CD14-positive monocyte (primary cell): ENCODE measurements at places on chromosomes 16 and 17. TPM values are rescaled to one million over a fixed set of nuclear protein-coding genes. Genes with fewer than 3 reads are reported as not detected.

Gene PYCARD
- 400 TPM for polyA plus RNA-seq

Gene CA10
- polyA plus RNA-seq, result not detected

Gene KRT24
- polyA plus RNA-seq, result not detected in 2 replicates

Gene TEFM
- 14.6 TPM for polyA plus RNA-seq

Gene DUSP3
- 58.9 TPM for polyA plus RNA-seq

Gene DLX4
- polyA plus RNA-seq, result not detected

Gene GPR142
- not detected for polyA plus RNA-seq

Gene AOC3
- polyA plus RNA-seq, result 0.47 and 0.85 TPM in 2 replicates

Gene ZDHHC7
- 166 and 189 TPM in 2 replicates for polyA plus RNA-seq

Gene CCL3
- 190 TPM for polyA plus RNA-seq

Gene RUNDC3A
- polyA plus RNA-seq, result 0.35 and 0.50 TPM in 2 replicates

Gene TBC1D3C
- polyA plus RNA-seq, result not detected

Gene CRLF3
- 88.5 TPM for polyA plus RNA-seq

Gene TMC5
- not detected for polyA plus RNA-seq

DNA sequence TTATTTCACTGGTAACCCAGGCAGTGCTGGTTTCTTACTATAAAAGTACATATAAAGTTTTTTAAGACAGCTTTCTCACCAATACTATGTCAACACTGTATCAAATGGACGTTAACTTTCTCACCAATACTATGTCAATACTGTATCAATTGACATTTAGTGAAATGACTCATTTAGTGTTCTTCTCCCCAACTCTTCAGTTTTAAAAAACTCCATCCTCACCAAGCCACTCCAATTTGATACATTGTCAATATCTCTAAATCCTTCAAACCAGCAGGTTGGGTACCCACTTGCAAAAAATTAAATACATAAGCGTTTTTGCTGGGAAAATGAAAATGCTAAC is 4.8 kb downstream of the TOB1 start:
- peaks cover 9% of the 10 kb centered on the region for H3K36me3 ChIP-seq
- peaks cover 23% of the 10 kb centered on the region for H3K4me1 ChIP-seq
- no peak overlapping the region for H3K27ac ChIP-seq
- DNase-seq, result no peak
- H3K4me3 ChIP-seq, result no peak overlapping the region
- no peaks in the 10 kb centered on the region for H3K27me3 ChIP-seq

- no peak for DNase-seq
- H3K4me1 ChIP-seq, result no peaks in the 10 kb centered on the region
- H3K4me3 ChIP-seq, result no peak overlapping the region
- no peaks in the 10 kb centered on the region for H3K36me3 ChIP-seq
- no peaks in the 10 kb centered on the region for H3K27me3 ChIP-seq
These were observed 167.1 kb downstream of the HAPSTR1 start for GRCh38 chr16:9258423-9259051.

GRCh38 chr16:82793528-82794245 is 166.9 kb downstream of the CDH13 start:
- no peaks in the 10 kb centered on the region for H3K27me3 ChIP-seq
- H3K27ac ChIP-seq, result no peak overlapping the region
- H3K4me1 ChIP-seq, result no peaks in the 10 kb centered on the region

GRCh38 chr17:21548236-21548635 is 144.1 kb upstream of the KCNJ18 start:
- H3K27ac ChIP-seq, result no peak overlapping the region
- H3K36me3 ChIP-seq, result no peaks in the 10 kb centered on the region
- H3K4me1 ChIP-seq, result peaks cover 36% of the 10 kb centered on the region
- DNase-seq, result no peak
- H3K4me3 ChIP-seq, result no peak overlapping the region

GRCh38 chr17:9225305-9226101 is 204.2 kb downstream of the NTN1 start:
- no peak overlapping the region for H3K4me3 ChIP-seq
- H3K36me3 ChIP-seq, result no peaks in the 10 kb centered on the region
- H3K27me3 ChIP-seq, result no peaks in the 10 kb centered on the region
- H3K27ac ChIP-seq, result no peak overlapping the region
- DNase-seq, result no peak

DNA sequence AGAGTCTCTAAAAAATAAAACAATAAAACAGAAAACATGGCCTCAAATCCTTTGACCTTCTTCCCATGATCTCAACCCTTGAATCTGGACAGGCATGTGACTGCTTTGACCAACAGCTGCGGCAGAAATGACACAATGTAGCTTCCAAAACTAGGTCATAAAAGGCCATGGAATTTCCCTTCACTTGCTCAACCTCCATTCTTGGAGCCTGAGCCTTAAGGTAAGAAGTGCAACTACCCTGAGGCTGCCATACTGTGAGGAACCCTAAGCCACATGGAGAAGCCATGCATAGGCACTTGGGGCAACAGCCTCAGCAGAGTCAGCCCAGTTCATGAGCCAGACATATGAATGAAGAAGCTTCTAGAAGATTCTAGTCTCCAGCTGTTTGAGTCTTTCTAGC is 75.7 kb upstream of the BRD7 start:
- H3K27ac ChIP-seq, result no peak overlapping the region
- no peaks in the 10 kb centered on the region for H3K36me3 ChIP-seq
- no peak overlapping the region for H3K4me3 ChIP-seq
- no peak for DNase-seq
- H3K4me1 ChIP-seq, result no peaks in the 10 kb centered on the region

DNA sequence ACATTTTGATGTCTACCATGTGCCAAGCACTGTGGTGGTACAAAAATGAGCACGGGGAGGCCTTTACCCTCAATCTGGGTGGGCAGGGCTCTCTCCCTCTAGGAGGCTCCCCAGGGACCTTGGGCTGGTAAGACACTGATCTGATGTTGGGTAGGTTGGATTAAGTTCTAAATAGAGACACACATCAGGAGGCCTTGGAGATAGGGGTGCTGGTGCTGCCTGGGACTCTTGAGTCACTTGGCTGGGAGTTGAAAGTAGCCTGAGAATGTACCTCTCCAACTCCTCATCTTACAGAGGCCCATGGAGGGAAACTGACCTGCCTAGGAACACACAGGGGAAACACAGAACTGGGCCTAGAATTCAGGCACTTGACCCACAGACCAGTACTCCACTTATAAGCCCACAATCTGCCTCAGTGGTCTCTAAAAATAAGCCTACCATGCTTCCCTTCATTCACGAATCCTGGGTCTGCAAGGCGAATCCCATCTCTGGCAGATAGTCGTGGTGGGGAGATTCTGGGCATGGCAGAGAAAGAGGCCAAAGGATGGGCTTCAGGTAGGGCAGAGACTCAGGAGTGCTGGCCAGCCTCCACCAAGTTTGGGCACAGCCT is 1.8 kb upstream of the NEUROD2 start:
- no peak overlapping the region for H3K27ac ChIP-seq
- H3K36me3 ChIP-seq, result no peaks in the 10 kb centered on the region
- peaks cover 44% of the 10 kb centered on the region for H3K27me3 ChIP-seq
- no peak overlapping the region for H3K4me3 ChIP-seq

- no peaks in the 10 kb centered on the region for H3K27me3 ChIP-seq
- H3K4me3 ChIP-seq, result no peak overlapping the region
- H3K27ac ChIP-seq, result no peak overlapping the region
- DNase-seq, result no peak
- no peaks in the 10 kb centered on the region for H3K4me1 ChIP-seq
These were observed 5.6 kb downstream of the TMEM238L start for GRCh38 chr17:10798332-10798749.

- H3K4me1 ChIP-seq, result peaks cover 7% of the 10 kb centered on the region
- H3K27me3 ChIP-seq, result no peaks in the 10 kb centered on the region
- DNase-seq, result no peak
- H3K27ac ChIP-seq, result no peak overlapping the region
These were observed 5.9 kb downstream of the SKA2 start for GRCh38 chr17:59149051-59149450.

- H3K4me3 ChIP-seq, result no peak overlapping the region
- no peak for DNase-seq
- no peak overlapping the region for H3K27ac ChIP-seq
- H3K36me3 ChIP-seq, result no peaks in the 10 kb centered on the region
- H3K4me1 ChIP-seq, result peaks cover 64% of the 10 kb centered on the region
These were observed 2.1 kb upstream of the ADCY7 start for GRCh38 chr16:50263940-50264929.

DNA sequence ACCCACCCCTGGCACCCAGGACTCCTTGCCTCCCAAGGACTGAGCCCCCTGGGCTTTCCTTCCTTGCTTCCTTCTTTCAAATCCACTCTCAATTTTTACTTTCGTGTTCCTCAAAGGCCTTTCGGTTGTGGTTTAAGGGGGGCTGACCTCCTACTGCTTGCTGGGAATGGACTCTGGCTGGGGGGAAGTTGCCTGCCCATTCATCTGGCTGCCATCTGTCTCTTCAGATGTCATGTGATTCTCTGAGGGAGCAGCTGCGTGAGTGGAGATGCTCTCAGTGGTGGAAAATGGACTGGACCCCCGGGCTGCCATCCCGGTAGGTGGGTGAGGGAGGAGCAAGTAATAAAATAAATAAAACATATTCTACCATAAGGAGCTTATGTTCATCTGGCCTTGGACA is 93.8 kb upstream of the RPRML start:
- H3K4me1 ChIP-seq, result peaks cover 45% of the 10 kb centered on the region
- no peaks in the 10 kb centered on the region for H3K27me3 ChIP-seq
- H3K27ac ChIP-seq, result no peak overlapping the region
- H3K36me3 ChIP-seq, result no peaks in the 10 kb centered on the region
- peak overlapping the region; percentile 28 for H3K4me3 ChIP-seq
- peak; percentile 71 for DNase-seq

DNA sequence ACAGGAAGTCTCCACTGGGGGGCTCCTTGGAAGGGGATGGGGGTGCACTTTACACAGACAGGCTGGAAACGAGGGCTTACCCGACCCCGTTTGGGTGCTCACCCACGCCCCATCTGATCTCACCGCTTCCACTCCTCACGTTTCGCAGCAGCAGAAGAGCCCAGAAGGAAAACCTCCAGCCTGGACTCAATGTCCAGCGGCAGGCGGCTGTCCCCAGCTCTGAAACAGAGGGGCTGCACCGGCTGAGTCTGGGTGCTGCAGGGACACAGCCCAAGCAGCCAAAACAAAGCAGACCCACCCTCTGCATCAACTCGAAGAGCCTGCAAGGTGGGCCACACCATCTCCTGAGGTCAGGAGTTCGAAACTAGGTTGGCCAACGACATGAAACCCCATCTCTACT is 3.9 kb downstream of the MEAK7 start:
- H3K36me3 ChIP-seq, result peaks cover 24% of the 10 kb centered on the region
- H3K27me3 ChIP-seq, result no peaks in the 10 kb centered on the region
- peaks cover 20% of the 10 kb centered on the region for H3K4me1 ChIP-seq
- no peak for DNase-seq
- H3K4me3 ChIP-seq, result no peak overlapping the region

DNA sequence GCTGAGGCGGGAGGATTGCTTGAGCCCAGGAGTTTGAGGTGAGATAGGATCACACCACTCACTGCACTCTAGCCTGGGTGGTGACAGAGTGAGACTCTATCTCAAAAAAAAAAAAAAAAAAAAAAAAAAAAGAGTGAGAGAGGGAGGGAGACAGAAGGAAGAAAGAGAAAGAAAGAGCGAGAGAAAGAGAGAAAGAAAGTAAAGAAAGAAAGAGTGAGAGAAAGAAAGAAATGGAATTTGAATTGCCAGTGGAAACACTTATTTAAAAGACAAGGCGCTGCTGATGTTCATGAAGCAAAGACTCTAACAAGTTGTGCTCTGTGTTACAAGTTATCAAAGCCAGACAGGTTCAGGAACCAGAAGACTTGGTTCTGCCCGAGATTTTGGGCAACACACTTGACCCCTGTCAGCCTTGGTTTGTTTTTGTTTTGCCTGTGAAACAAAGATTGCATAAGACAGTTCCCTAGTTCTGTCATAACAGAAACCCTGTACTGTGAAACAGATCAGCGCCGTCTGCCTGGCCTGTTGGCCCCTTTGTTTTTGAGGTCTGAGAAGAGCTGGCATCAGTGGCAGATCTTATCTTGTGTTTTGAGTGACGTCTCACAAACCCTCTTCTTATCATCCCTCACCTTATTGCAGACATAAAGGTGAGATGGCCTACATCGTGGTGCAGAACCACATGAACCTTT is 55.4 kb upstream of the ENDOV start:
- H3K4me1 ChIP-seq, result no peaks in the 10 kb centered on the region
- no peak for DNase-seq
- no peak overlapping the region for H3K27ac ChIP-seq
- peaks cover 99% of the 10 kb centered on the region for H3K36me3 ChIP-seq

GRCh38 chr16:23908790-23909189 is 73.0 kb downstream of the PRKCB start:
- no peaks in the 10 kb centered on the region for H3K27me3 ChIP-seq
- H3K36me3 ChIP-seq, result peaks cover 12% of the 10 kb centered on the region
- H3K4me3 ChIP-seq, result no peak overlapping the region
- peaks cover 24% of the 10 kb centered on the region for H3K4me1 ChIP-seq
- DNase-seq, result no peak

- H3K27me3 ChIP-seq, result no peaks in the 10 kb centered on the region
- peaks cover 26% of the 10 kb centered on the region for H3K4me1 ChIP-seq
- no peak for DNase-seq
- H3K27ac ChIP-seq, result no peak overlapping the region
- H3K36me3 ChIP-seq, result peaks cover 92% of the 10 kb centered on the region
These were observed 44.2 kb downstream of the MARF1 start for GRCh38 chr16:15598648-15599190.
